ENCODE measurements at places on chromosomes 12 and 14. TPM values are rescaled to one million over a fixed set of nuclear protein-coding genes. Genes with fewer than 3 reads are reported as not detected.

Gene REP15
- polyA plus RNA-seq, result not detected

Gene APPL2
- 9.5 TPM for polyA plus RNA-seq

Gene NT5DC3
- 0.07 TPM for polyA plus RNA-seq

DNA sequence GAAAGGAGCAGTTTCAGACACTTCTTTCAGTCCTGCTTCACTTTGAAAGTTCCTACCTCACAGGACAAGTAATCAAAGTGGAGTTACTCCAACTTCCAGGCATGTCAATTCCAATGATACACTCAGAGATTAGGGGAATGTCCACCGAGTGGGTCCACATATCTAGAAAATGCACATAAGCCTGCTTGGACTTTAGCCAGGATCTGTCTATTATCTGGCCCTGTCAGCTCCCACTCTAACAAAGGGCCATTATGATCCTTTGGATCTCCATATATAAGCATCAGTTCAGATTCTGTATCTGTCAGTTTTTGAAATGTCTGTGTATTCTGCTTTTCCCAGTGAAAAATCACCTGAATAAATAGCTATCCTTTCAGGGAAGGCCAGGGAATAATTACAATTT lies 112.9 kb upstream of the ATXN7L3B start:
- no peak overlapping the region for H3K27ac ChIP-seq
- H3K27me3 ChIP-seq, result no peaks in the 10 kb centered on the region
- H3K4me3 ChIP-seq, result no peak overlapping the region
- no peaks in the 10 kb centered on the region for H3K36me3 ChIP-seq

DNA sequence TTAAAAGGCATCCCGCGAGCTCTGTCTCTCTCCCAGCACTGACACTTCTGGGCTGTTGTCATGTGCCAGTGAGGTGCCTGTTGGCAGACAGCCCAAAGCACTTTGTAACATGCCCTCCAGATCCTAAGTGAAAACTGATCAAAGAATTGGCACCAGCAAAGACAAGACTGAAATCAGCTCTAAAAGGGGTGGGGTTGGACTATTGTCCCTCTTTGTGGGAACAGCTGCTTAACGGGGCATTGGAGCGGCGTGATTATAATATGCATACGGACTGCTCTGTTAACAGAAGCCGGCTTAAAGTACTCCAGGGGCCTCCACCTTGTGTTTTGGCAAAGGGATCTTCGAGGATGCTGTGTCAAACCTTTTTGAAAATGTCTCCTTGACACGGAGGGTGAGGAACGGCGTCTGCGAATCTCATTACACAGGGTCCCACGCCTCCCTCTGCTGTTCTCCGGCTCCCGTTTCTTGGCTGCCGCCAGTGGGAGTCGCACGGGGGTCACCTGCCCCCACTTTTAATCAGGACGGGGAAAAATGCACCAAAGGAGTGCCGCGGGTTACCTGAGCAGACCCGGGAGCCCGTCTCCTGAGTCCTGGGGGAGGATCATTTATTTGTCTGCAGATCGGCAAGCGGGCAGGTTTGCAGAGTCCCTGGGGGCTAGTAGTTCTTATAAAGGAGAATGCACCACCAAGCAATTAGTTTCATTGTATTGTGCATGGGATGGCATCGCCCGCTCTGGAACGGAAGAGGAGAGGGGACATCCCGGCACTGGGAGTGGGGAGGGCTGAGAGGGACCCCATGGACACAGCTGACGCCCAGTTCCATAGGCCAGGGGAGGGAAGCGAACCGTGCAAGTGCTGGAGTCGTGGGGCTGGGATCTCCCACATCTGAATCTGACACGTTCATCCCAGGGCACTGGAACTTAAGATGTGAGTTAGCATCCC lies 44.3 kb downstream of the SPRING1 start:
- no peak for DNase-seq
- no peak overlapping the region for H3K27ac ChIP-seq
- H3K4me3 ChIP-seq, result peak overlapping the region; percentile 9
- no peaks in the 10 kb centered on the region for H3K36me3 ChIP-seq

- no peak overlapping the region for H3K4me3 ChIP-seq
- H3K27me3 ChIP-seq, result peaks cover 7% of the 10 kb centered on the region
- peak; percentile 76 for DNase-seq
These were observed 29.3 kb upstream of the KLRF1 start for GRCh38 chr12:9797722-9798619.

DNA sequence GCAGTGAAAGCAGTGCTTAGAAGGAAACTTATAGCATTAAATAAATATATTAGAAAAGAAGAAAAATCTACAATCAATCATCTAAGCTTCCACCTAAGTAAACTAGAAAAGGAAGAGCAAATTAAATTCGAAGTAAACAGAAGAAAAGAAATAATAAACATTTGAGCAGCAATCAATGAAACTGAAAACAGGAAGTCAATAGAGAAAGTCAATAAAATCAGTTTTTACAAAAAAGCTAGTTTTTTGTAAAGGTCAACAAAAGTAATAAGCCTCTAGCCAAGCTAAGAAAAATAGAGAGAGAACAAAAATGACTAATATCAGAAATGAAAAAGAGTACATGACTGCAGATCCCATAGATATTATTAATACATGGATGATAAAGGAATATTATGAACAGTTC lies 34.2 kb upstream of the KTN1 start:
- no peaks in the 10 kb centered on the region for H3K4me1 ChIP-seq
- DNase-seq, result no peak
- H3K4me3 ChIP-seq, result no peak overlapping the region
- H3K27me3 ChIP-seq, result no peaks in the 10 kb centered on the region

- peaks cover 1% of the 10 kb centered on the region for H3K27me3 ChIP-seq
- no peak overlapping the region for H3K27ac ChIP-seq
- H3K36me3 ChIP-seq, result peaks cover 4% of the 10 kb centered on the region
- peaks cover 2% of the 10 kb centered on the region for H3K4me1 ChIP-seq
- no peak for DNase-seq
- no peak overlapping the region for H3K4me3 ChIP-seq
These were observed 47.1 kb downstream of the KIF21A start for GRCh38 chr12:39395866-39396265.

- H3K27ac ChIP-seq, result no peak overlapping the region
- H3K4me1 ChIP-seq, result peaks cover 45% of the 10 kb centered on the region
These were observed 94.5 kb downstream of the PLXNC1 start for GRCh38 chr12:94242901-94243300.

DNA sequence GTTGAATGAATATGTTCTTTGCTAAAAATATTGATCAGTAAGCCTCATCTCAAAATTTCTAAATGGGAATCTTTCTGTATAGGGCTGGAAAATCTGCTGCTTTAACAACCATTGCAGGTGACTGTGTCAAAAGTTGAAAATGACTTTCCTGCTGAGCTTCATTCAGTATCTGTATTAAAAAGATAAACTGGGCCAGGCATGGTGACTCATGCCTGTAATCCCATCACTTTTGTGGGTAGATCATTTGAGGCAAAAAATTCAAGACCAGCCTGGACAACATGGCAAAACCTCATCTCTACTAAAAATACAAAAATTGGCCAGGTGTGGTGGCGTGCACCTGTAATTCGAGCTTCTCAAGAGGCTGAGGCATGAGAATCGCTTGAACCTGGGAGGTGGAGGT lies 213.7 kb upstream of the SYT10 start:
- no peaks in the 10 kb centered on the region for H3K27me3 ChIP-seq
- H3K4me3 ChIP-seq, result no peak overlapping the region
- no peaks in the 10 kb centered on the region for H3K4me1 ChIP-seq
- H3K36me3 ChIP-seq, result no peaks in the 10 kb centered on the region
- no peak overlapping the region for H3K27ac ChIP-seq

DNA sequence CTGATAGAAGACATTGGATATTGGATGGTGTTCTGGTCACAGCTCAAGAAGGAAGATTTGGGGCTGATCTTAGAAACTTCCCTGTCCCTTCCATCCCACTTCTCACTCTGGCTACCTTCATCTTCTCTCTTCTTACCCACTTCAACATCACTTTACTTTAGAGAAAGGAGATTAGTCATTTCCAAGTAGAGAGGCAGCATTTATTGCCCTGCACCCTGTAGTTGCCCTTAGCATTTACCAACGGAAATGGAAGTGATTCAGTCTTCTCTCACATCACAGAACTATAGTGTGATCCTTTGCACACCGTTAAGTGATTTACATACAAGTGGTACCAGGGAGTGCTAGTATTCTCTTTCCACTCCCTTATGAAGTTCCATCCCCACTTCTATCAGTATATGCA lies 52.4 kb downstream of the PHLDA1 start:
- no peak overlapping the region for H3K4me3 ChIP-seq
- peak; percentile 5 for DNase-seq
- peaks cover 6% of the 10 kb centered on the region for H3K27me3 ChIP-seq
- H3K27ac ChIP-seq, result peak overlapping the region; percentile 94

GRCh38 chr14:61470261-61470960 lies 149.0 kb downstream of the PRKCH start:
- H3K4me1 ChIP-seq, result peaks cover 81% of the 10 kb centered on the region
- no peak for DNase-seq
- peak overlapping the region; percentile 82 for H3K4me3 ChIP-seq
- H3K27me3 ChIP-seq, result peaks cover 20% of the 10 kb centered on the region
- H3K36me3 ChIP-seq, result peaks cover 23% of the 10 kb centered on the region

DNA sequence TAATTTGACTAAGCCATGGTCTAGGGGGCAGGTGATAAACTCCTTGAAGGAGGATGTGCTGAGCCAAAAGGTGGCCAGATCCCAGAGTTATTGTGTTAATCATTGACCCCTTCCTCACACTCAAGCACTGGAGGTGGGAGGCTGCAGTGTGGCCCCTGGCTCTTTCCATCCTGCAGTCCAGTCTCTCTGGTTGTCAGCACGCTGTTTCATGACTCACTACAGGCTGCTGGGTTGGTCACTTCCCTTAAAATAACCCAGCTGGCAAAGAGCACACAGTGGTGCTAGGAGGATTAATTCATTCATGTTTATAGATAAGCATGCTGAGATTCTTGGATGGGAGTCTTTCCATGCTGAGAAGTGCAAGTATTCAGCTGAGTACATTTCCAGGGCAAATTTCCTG lies 228.9 kb downstream of the ANO2 start:
- no peaks in the 10 kb centered on the region for H3K36me3 ChIP-seq
- no peaks in the 10 kb centered on the region for H3K4me1 ChIP-seq
- DNase-seq, result no peak
- no peak overlapping the region for H3K4me3 ChIP-seq

GRCh38 chr12:94793191-94793595 lies 142.8 kb upstream of the TMCC3 start:
- H3K27ac ChIP-seq, result no peak overlapping the region
- DNase-seq, result no peak

- no peak overlapping the region for H3K4me3 ChIP-seq
- H3K27me3 ChIP-seq, result no peaks in the 10 kb centered on the region
- H3K36me3 ChIP-seq, result no peaks in the 10 kb centered on the region
- DNase-seq, result no peak
These were observed 69.8 kb upstream of the PYGL start for GRCh38 chr14:51014086-51014485.

DNA sequence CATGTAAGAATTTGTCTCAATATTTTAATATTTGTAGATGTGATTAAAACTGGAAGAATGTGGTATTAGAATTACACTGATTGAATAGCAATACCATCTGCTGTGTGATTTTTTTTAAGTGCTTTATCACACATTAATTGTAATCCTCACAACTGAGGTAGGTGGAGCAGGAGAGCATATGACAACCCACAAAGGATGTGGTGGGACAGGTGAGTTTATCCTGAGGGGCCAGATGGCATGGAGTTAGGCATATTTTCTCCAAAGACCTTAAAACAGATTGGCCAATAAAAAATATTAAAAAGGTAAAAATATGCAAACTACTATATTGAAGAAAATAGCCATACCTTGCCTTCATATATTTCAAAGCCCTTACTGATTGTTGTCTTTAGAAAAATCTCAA lies 7.8 kb downstream of the LRRC10 start:
- H3K27me3 ChIP-seq, result no peaks in the 10 kb centered on the region
- H3K36me3 ChIP-seq, result peaks cover 45% of the 10 kb centered on the region
- no peak for DNase-seq

DNA sequence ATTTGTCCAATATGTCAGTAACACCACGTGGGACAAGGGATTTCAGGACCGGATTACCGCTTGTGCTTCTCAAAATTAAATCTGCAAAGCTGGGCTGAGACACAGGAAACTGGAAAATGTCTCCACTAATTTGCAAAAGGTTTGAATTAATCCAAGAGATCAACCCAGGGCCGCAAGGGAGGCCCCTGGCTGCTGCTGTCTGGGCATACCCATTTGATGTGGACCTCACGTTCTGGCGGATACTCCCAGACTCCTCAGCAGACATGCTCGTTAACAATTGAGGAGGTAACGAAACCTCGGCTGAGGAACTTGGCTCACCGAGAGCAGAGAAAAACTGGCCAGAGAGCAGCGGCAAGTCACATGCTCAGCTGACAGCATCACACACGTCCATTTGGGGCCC lies 180.6 kb downstream of the SLC15A4 start:
- H3K4me3 ChIP-seq, result no peak overlapping the region
- H3K4me1 ChIP-seq, result peaks cover 26% of the 10 kb centered on the region
- no peak for DNase-seq
- H3K36me3 ChIP-seq, result no peaks in the 10 kb centered on the region
- no peak overlapping the region for H3K27ac ChIP-seq

GRCh38 chr12:87670448-87670847 lies 358.8 kb downstream of the C12orf50 start:
- H3K4me3 ChIP-seq, result no peak overlapping the region
- no peak for DNase-seq
- H3K27me3 ChIP-seq, result no peaks in the 10 kb centered on the region

GRCh38 chr14:100237735-100238418 lies 1.1 kb upstream of the YY1 start:
- H3K4me3 ChIP-seq, result peak overlapping the region; percentile 96
- DNase-seq, result peak; percentile 69
- H3K4me1 ChIP-seq, result peaks cover 47% of the 10 kb centered on the region
- peaks cover 3% of the 10 kb centered on the region for H3K36me3 ChIP-seq

DNA sequence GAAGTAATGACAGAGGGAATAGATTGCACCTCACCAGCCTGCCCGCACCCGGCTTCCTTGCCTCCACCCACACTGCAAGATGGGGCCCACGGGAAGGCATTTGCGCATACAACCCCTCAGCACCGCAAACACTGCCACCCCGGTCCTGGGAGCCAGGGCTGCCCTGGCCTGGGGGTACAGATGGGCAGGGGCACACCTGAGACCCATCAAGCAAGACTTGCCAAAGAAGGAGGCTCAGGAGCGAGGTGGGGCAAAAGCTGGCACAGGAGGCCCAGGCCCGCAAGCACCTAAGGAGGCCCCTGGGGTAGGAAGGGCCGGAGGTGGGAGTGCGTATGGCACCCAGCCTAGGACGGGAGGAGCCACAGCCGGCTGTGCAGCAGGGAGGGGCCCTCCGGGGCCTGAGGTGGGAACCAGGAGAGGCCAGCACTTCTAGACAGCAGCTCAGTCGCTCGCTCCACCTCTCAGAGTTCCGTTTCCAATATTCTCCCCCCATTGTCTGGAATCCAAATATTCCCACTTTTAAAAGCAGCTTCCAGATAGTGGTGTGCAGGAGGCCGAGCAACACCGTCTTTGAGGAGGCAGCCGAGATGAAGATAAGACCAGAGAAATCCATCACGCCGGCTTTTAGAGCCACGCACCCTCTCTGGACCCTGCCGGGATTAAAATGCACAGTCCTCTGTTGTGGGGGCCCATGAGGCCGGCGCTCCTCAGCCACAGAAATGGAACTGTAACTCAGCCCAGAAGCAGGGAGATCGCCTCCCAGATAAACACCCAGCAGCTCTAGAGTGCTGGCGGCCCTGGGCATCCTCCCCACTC lies 12.2 kb upstream of the C14orf180 start:
- no peaks in the 10 kb centered on the region for H3K4me1 ChIP-seq
- no peaks in the 10 kb centered on the region for H3K36me3 ChIP-seq
- no peak overlapping the region for H3K4me3 ChIP-seq
- H3K27ac ChIP-seq, result no peak overlapping the region
- H3K27me3 ChIP-seq, result no peaks in the 10 kb centered on the region
- no peak for DNase-seq
